ENCODE measurements at places on chromosomes 2 and 18.

DNA sequence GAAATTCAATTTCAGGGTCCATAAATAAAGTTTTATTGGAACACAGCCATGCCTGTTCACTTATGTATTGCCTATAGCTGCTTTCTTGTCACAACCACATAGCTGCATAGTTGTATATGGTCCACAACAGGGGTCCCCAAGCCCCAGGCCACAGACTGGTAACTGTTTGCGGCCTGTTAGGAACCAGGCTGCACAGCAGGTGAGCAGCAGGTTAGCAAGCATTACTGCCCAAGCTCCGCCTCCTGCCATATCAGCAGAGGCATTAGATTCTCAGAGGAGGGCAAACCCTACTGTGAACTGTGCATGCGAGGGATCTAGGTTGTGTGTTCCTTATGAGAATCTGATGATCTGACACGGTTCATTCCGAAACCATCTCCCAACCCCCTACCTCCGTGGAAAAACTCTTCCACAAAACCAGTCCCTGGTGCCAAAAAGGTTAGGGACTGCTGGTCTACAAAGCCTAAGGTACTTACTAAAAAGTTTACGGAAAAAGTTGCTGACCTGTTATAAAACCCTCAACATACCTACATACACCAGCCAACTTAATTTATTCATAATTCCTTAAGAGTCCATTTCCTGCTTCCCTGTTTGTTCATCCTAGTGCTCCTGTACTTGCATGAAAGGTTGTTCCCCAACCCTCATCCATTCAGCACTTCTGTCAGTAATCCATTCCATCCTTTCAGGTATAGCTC is 40.1 kb downstream of the NDUFAF7 start:
- DNase-seq = no peak

DNA sequence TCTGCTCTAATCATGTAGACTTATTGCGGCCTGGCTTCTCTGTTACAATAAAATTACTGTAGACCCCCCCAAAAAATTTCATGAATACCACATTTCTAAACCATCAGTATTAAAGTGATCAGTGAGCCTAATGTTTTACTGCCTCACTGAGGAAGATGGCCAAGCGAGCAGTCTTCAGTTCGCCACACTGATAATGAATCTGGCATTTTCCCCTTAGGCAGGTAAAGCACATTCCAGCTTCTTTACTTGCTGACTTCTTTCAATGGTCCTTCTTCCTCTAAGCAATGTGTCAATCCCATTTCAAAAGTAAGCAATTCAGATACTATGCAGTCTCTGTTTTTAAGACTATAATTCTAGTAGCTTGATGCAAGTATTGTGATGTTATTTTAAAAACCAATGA is 137.6 kb downstream of the LAMA1 start:
- no peak for DNase-seq

DNA sequence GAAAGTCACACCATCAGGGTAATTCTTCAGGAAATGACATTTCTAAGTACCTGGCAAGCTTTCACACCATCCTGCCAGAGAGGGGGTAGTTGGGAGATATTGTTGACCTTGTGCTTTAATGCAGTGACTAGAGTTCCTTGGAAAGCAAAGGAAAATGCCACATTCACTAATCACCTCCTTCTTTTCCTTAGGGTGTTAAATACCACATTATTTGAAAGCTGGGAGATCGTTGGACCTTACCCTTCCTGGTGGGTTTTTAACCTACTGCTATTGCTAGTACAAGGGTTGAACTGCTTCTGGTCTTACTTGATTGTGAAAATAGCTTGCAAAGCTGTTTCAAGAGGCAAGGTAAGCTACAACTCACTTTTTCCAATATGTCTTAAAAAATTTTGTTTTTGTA is 37.0 kb upstream of the NOSTRIN start:
- DNase-seq = no peak

GRCh38 chr2:151508519-151508918 is 98.8 kb downstream of the RIF1 start:
- DNase-seq = no peak

DNA sequence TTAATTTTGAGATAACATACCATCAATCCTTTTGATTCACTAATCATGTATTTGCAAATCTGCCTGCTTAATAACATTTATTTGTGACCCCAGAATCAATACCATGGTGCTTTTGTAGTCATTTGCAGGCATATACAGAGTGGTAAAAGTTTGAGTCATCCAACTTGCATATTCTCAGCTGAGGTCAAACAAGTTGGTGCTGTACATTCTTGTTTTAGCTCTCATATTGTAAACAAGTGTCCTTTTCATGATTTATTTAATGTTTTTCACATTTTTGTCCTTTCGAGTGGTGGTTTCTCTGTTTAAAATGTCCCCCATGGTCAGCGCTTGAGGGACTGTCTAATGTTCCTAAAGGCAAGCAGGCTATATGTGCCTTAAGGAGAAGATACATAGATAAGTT is 17.5 kb downstream of the RAB27B start:
- DNase-seq = peak; percentile 1

- no peak for DNase-seq
Measured at GRCh38 chr2:100561191-100561590, 1.6 kb upstream of the PDCL3 start.

GRCh38 chr2:211014376-211014775 is 458.0 kb downstream of the CPS1 start:
- DNase-seq = no peak

- no peak for DNase-seq
Measured at GRCh38 chr2:8416849-8417832, 264.7 kb upstream of the ID2 start.

GRCh38 chr2:215425021-215425782 is 10.7 kb downstream of the FN1 start:
- DNase-seq = peak; percentile 68

DNA sequence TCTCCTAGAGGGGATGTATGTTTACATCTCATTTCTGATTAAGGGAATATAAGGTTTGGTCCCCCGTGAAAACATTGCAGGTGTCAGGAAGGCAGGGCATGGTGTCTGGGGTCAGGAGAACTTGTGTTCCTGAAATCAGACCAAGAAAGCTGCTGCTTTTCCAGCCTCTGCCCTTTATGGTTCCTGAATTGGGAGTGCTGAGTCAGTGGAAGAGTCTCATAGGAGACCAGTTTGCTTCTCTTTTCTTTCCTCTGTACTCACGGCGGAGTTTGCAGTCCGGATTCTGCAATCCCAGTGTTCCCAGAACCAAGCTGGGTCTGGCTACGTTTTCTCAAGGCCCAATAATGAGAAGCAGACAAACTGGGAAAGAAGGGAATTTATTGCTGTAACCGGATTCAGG is 5.1 kb upstream of the MARCO start:
- no peak for DNase-seq

GRCh38 chr2:191593622-191594385 is 84.1 kb upstream of the NABP1 start:
- DNase-seq = peak; percentile 82

GRCh38 chr2:106054321-106054720 is 139.8 kb downstream of the UXS1 start:
- DNase-seq = no peak

DNA sequence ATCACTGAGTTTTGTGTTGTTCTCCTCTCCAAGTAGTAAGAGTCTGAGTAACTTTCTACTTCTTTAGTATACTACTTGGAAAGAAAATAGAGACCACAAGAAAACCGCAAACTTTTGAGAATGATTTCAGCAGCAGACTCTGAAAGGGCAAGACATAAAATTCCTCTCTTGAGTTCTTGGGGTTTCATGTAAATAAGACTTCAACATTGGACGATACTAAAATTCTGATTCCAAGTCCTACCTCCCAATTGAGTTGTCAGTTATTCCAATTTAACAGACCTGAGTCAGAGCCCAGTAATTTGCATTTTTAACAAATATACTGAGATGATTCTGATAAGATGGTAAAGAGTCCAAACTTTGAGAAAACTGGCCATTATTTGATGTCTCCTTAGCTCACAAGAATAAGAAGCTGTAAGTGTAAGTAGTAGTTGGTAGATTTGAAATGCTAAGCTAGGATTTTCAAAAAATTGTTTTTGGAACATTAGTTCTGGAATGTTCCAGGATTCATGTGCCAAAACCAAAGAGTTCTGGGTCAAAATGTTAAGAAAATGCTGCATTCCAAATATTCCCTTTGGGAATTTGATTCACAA is 261.6 kb upstream of the SPOPL start:
- DNase-seq = peak; percentile 31

GRCh38 chr18:25230658-25231326 is 121.2 kb downstream of the ZNF521 start:
- peak; percentile 93 for DNase-seq

GRCh38 chr2:101374821-101375561 is 12.3 kb downstream of the CREG2 start:
- DNase-seq = no peak

- no peak for DNase-seq
Measured at GRCh38 chr2:67726416-67726815, 329.3 kb downstream of the ETAA1 start.

GRCh38 chr18:34951625-34952379 is 89.4 kb upstream of the MAPRE2 start:
- DNase-seq = no peak

- no peak for DNase-seq
Measured at GRCh38 chr2:68987021-68987503, 12.6 kb downstream of the GKN1 start.

DNA sequence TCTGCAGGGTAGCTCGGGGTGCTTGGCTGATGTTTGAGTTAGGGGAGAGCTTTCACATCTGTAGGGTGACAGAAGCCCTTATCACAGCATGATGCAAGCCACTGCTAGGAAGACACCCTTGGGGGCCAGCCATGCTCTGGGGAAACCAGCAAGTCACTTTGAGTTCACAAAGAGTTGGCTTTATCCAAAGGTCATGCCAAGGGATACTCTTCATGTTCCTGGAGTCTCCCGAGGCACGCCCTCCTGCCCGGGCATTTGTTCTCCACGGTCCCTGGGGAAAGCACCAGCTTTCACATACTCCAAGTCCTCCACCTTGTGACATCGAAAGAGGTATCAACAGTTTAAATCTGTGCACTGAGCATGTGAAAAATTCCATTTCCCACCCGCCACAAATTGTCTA is 227.7 kb downstream of the VAPA start:
- no peak for DNase-seq

DNA sequence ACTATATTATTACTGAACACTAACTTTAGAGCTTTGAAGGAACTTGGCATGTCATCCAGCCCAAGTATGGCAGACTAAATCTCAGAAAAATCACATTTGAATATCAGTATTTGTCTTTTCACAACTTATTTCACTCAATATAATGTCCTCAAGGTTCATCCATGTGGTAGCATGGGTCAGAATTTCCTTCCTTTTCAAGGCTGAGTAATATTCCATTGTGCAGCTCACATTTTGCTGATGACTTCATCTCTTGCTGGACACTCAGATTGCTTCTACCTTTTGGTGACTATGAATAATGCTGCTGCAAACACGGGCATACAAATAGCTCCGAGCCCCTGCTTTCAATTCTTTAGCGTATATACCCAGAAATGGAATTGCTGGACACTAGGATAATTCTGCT is 46.7 kb downstream of the RPL31 start:
- DNase-seq = no peak

DNA sequence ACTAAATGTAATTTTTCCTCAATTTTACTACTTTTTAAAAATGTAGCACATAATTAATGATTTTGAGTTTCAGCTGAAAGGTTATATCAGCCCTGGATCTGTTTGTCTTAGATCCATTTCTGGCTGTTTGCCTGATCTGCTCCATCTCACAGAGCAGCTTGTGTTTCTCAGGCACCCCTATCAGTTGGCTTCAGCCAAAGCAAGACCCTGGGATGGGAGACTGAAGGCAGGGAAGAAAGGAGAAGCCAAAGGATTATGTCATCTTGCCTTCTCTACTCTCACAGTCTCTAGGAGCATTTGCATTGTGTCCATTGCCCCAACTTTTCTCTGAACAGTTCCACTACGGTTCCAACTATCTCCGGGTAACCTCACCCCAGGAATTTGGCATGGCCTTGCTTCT is 110.5 kb downstream of the CCDC148 start:
- DNase-seq = no peak

- DNase-seq = no peak
Measured at GRCh38 chr2:219210886-219211362, 4.3 kb downstream of the ZFAND2B start.

- no peak for DNase-seq
Measured at GRCh38 chr18:42509750-42510415, 554.8 kb downstream of the PIK3C3 start.

GRCh38 chr2:241110089-241110606 is 8.1 kb upstream of the MTERF4 start:
- DNase-seq = no peak

DNA sequence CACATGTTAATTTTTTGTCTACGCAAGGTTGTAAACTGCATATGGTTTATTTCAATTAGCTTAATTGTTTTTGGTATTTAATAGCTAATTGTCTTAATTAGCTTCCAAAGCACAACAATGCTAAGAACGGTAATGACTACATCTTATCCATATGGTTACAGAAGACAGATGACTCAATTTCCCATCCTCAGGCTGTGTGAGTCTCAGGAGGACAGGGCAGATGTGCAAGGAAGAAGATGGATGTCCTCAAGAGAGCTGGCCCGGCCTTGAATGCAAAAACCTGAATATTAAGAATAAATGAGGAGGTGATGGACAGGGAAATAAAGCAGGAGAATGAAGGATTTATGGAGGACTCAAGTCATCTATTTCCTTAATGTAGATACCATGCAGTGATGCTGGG is 31.4 kb downstream of the SLC4A3 start:
- no peak for DNase-seq

GRCh38 chr2:219549619-219550018 is 5.8 kb downstream of the TMEM198 start:
- no peak for DNase-seq

- DNase-seq = no peak
Measured at GRCh38 chr2:119013671-119014070, 71.7 kb downstream of the MARCO start.
